HS-5 (cell line): ENCODE measurements at places on chromosomes 5 and 9.

DNA sequence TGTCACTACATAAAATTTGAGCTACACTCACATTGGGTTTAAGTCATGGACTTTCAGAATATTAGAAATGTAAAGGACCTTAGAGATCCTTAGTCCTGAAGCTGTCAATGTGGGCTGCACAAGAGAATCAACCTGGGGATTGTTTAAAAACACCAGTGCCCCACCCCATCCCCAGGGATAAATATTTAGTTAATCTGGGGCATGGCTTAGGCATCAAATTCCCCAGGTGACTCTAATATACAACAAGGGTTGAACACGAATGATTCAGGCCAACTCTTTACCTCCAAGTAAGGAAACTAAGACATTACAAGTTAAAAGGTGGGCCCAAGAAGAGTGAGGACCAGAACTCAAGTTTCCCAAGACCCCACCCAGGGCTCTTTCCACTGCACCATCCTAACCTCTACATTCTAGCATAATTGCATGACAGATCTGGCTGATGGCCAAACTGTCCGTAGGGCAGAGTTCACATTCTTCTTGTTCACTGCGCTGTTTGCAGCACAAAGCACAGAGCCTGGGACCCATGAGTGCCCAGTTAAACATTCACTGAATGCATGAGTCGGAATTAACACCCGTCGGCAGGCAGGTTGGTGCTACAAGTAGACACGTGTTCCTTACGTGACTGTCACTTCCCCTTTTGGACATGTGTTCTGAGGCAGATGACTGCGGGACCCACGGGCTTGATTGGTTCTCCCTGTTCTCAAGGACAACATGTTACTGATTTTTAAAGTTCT is 25.2 kb downstream of the CYFIP2 start:
- DNase-seq = no peak

GRCh38 chr9:114077162-114077837 is 800 bp downstream of the AMBP start:
- DNase-seq = no peak

- DNase-seq = no peak
Observed at GRCh38 chr9:17005056-17005823, 129.6 kb upstream of the CNTLN start.

GRCh38 chr5:86500947-86501346 is 116.8 kb upstream of the COX7C start:
- DNase-seq = no peak

- no peak for DNase-seq
Observed at GRCh38 chr5:150461231-150461630, 11.7 kb upstream of the RPS14 start.

DNA sequence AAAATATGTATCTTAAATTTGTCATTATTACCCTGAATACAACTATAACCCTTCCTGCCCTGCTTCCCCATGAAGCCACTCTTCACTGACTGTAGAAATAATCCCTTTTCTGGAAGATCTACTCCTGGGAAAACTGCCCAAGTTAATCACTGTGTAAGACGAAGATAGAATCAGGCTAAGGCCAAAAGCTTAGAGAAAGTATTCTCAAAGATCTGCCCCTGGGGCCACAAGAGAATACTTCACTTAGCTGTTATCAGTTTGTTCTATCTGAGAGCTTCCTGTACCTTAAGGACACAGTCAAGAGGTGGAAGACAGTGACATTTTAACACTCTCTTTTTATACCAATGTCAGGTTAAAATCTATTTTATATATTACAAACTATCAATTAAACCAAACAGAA is 33.8 kb downstream of the RNF145 start:
- DNase-seq = no peak

- DNase-seq = no peak
Observed at GRCh38 chr5:176543428-176544182, 5.5 kb upstream of the CDHR2 start.

DNA sequence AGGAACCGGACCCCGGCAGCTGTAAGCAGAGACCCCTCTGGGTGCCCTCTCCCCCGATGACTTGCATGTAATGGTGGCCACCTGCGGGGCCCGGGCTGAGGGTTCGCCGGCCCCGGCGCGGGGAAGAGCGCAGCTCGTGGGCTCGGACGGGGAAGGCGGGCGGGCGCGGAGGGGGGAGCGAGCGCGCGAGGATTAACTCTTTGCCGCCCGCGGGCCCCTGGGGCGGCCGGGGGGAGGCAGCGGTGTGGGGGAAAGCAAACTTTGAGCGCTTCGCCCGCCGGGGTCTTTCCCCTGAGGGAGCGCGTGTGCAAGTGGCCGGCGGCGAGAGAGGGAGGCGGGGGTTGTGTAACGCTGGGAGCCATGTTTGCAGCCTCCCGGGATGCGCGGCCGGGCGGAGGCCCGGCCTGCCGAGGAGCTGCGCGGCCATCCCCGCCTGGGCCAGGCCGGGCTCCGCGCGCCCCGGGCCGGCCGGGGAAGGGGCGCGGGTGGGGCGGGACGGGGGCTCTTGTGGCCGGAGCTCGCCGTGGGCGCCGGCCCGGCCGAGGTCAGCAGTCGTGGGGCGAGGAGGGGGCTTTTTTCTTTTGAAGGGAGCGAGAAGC is 547 bp downstream of the ANP32B start:
- no peak for DNase-seq

- DNase-seq = no peak
Observed at GRCh38 chr5:160330212-160330611, 17.8 kb upstream of the CCNJL start.

DNA sequence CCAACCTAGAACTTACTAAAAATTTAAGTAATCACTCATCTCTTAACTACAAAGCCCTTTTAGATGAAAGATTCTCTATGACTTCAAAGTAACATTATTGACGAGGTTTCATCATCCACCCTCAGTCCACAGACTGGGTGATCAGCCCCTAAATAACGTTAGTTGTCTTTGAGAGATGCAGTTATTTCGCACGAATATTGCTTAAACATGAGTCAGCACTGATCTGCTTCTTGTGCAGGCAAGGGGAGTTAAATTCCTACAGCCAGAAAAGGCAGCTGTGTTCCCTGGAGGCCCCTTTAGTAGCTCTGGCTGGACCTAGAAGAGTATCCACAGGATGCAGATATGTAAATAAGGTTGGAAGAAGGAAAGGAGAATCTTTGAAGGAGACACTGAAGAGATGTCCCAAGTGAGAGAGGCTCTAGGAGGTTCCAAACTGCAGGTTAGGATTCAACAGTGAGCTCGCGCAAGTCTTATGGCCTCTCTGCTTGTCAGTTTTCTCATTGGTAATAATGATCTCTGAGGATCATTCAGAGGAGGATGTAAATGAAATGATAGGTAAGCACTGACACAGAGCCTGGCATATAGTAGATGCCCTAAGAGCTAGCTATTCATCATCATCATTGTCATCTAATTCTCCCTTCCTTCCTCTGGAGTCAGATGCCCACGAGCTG is 122.2 kb upstream of the MAN2A1 start:
- DNase-seq = peak; percentile 51

DNA sequence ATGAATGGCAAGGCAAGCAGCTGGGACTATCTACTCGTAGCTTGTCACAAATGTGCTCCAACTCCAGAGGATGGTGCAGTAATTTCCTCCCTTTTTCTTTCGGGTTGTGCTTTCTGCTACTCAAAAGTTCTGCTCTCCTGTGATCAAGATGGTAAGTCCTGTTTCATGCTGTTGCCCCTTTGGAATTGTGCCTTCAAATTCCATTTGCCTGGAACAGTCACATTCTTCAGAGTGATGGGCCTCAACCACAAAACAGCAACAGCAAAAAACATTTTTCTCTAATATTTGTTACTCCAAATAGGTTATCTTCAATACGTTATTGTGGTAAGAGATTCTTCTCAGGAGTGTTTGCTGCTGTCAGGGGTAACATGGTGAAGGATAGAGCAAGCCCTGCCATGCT is 209.3 kb downstream of the PALM2AKAP2 start:
- no peak for DNase-seq

DNA sequence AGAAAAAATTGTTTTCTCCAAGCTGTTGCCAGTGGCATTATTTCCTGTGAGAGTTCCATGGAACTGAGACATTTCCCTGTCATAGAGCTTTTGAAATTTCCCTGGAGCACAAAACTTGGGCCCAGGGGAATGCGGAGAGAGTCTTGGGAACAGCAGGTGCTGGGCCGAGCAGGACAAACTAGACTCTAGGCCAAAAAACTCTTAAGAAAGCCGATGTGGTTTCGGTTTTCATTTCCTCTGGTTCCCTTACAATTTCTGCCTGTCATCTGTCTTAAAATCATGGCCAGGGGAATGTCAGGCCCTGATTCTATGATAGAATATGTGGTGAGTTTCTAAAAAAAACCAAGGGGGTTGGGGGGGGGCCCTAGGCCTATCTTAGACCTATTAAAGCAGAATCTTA is 4.6 kb downstream of the SLC35A4 start:
- no peak for DNase-seq

DNA sequence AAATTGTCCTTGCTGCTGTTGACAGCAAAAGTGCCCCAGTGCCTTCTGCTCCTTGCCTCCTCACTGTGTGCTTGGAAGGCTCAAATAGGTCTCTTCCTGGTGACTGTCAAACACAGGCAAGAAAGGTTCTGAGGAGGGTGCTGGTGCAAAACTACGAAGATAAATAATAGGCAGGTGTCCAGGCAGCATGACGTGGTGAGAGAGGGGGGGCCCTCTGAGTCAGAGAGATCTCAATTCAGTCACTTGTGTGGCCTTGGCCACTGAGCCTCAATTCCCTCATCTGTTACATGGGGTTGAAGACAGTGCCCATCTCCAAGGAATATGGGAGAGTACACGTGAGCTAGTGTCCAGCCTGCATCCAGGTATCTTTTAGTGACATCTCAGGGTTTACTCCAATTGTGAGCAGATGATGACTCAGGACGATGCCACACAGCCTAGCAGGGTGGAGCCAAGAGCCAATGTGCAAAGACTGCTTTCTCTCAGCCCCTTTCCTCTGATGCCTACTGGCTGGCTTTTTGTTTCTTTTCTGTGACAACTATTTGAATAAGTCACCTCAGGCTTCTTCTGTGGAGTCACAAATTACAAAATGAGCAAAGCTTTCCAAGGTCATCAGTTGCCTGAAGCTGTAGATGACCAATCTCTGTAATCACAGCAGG is 29.7 kb upstream of the SMIM32 start:
- DNase-seq = no peak

GRCh38 chr5:166551384-166551783 is 1740.1 kb upstream of the WWC1 start:
- DNase-seq = no peak

GRCh38 chr9:128986671-128987070 is 39.2 kb downstream of the NUP188 start:
- DNase-seq = no peak

DNA sequence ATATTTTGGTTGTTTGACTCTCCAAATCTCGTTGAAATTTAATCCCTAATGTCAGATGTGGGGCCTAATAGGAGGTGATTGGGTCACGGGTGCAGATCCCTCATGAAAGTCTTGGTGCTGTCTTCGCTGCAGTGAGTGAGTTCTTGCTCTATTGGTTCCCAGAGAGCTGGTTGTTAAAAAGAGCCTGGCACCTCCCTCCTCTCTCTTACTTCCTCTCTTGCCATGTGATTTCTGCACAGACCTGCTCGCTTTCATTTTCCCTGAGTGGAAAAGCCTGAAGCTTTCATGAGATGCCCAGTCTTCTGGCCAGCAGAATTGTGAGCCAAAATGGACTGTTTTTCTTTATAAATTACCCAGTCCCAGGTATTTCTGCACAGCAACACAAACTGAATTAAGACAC is 221.6 kb downstream of the MAT2B start:
- DNase-seq = no peak

DNA sequence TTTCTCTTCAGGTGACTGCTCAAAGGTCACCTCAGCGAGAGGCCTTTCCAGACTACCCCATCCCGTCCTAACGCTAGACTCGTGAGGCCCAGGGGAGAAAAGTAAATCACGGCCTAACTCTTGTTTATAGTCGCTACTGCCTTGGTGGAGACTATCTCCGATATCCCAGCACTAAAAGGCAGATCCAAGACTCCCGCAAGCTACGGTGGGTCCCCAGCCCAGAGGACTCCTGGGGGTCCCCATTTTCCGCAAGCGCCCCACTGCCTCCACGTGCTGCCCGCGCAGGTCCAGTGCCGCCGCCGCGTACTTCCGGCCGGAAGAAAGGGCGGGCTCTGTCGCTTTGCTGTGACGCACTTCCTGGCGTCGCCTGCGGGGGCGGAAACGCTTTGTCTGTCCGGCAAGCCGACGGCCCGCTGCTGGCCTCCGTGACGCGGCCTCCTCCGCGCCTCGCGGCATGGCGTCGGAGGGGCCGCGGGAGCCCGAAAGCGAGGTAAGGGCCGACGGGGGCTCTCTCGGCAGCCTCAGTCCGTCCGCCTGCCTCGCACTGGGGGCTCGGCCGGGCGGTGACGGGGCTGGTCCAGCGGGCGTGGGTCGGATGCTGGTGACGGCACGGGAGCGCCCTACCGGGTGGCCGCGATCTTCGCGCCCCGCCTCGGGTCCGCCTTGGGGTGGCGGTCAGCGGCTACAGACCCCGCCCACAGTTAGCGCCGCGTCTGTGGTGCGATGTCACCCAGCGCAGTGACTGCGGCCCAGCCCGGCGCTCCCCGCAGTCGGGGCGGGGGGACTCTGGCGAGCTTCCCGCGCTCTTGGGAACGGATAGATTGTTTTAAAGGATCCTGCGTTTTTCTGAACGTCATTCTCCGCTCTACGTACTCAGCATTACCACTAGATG is at the start of gene SECISBP2:
TSS of gene SECISBP2 (plus strand) at position 378 of the 892 bp plus-strand sequence. CDS start at position 455, 77 bp downstream.
- peak; percentile 92 for DNase-seq

GRCh38 chr5:65483546-65484346 is 2.0 kb upstream of the ADAMTS6 start:
- peak; percentile 36 for DNase-seq

GRCh38 chr9:131279863-131280570 is 3.7 kb upstream of the FAM78A start:
- no peak for DNase-seq

- DNase-seq = no peak
Observed at GRCh38 chr5:119439140-119439631, 13.1 kb upstream of the HSD17B4 start.

DNA sequence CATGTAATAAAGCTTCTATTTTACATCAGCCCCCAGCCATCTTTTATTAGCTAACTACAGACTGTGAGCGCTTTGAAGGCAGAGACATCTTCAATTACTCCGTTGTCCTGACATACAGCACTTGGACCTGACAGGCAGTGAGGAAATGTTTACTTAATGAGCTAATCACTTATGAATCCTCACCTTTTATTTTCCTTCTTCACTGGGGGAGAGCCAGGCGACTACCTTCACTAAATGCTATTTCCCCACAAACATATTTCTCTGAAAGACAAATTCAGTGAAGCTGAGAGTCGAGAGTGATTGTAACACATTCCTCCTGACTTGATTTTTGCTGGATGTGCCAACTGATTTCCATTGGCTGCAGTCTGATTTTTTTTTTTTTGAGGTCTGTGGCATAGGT is 192.1 kb upstream of the CLINT1 start:
- DNase-seq = no peak

DNA sequence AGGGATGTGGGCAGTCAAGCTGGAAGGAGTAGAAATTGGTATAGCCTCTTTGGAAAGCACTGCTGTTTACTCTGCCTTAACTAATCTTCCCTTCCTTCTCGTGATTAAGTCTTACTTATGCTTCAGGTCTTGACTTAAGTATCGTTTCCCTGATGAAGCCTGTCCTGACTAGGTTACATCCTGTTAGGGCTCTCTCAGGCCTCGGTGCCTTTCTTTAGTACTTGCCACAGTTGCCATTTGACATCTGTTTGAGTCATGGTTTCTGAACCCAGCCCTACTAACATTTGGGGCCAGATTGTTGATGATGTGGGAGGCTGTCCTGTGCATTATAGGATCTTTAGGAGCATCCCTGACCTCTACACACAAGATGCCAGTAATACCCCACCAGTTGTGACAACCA is 94.4 kb downstream of the GAPVD1 start:
- DNase-seq = no peak
